ENCODE measurements at places on chromosomes 7 and 10. TPM values are rescaled to one million over a fixed set of nuclear protein-coding genes. Genes with fewer than 3 reads are reported as not detected.

DNA sequence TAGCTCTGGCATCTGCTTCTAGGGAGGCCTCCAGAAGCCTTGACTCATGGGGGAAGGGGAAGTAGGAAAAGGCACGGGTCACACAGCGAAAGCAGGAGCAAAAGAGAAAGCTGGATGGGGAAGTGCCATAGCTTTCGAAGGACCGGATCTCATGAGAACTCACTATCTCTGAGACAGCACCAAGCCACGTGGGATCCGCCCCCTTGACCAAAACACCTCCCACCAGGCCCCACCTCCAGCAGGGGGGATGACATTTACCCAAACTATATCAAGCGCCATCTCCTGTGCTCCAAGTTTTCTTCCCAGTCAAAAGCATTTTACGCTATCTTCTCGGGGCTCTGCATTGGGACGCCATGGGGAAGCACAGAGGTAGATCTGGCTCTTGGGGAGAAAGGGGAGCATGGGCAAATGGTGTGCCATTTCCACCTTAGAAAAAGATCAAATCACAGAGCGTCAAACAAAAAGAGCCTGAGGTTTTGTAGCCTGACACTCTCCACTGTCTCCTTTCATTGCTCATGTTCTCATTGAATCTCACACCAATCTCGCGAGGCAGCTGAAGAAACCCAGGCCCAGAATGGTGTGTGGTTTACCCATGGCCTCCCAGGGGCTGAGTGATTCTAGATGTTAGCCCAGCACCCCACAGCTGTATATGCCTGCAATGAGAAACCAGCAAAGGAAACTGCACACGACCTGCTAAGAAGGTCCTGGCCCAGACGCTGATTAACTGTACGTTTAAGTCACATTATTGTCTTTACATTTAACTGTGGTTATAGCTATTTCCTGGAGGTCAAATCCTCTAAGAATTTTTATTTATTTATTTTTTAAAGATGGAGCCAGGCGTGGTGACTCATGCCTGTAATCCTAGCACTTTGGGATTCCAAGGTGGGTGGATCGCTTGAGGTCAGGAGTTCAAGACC is 8.1 kb upstream of the OLAH start:
- H3K4me1 ChIP-seq = no peaks in the 10 kb centered on the region
- DNase-seq = no peak
- no peak overlapping the region for H3K4me3 ChIP-seq
- H3K27ac ChIP-seq = no peak overlapping the region

GRCh38 chr7:116273283-116273917 is 63.1 kb downstream of the TES start:
- peaks cover 56% of the 10 kb centered on the region for H3K4me1 ChIP-seq
- no peak overlapping the region for H3K27ac ChIP-seq
- H3K27me3 ChIP-seq = no peaks in the 10 kb centered on the region
- no peaks in the 10 kb centered on the region for H3K36me3 ChIP-seq
- no peak overlapping the region for H3K4me3 ChIP-seq

GRCh38 chr7:99465421-99465768 is 572 bp downstream of the ATP5MF start:
- peak overlapping the region; percentile 82 for H3K4me3 ChIP-seq
- peak overlapping the region; percentile 74 for H3K27ac ChIP-seq
- no peak for DNase-seq

GRCh38 chr10:71782917-71783490 is 9.7 kb upstream of the VSIR start:
- H3K36me3 ChIP-seq = no peaks in the 10 kb centered on the region
- no peaks in the 10 kb centered on the region for H3K27me3 ChIP-seq
- DNase-seq = no peak
- H3K27ac ChIP-seq = no peak overlapping the region

DNA sequence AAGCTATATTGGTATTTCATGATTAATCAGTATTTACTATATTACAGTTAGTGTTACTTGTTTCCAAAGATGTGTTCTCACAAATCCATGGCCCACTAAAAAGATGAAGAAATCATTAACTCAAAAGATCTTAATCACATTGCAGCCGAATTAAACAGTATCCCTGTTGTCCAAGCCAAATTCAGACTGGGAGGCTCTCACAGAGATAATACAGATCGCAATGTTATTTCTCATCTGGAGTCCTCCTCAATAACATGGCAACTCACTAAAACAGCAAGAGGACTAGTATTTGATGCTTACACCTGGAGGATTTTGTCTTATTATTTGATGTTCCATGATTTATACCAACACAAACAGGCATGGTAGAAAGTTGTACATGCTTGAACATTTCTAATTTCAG is 23.4 kb downstream of the CYP51A1 start:
- H3K36me3 ChIP-seq = peaks cover 17% of the 10 kb centered on the region
- H3K27me3 ChIP-seq = no peaks in the 10 kb centered on the region
- DNase-seq = no peak

GRCh38 chr7:4760952-4761351 is 14.5 kb upstream of the AP5Z1 start:
- H3K27ac ChIP-seq = no peak overlapping the region

Gene PALD1
- total RNA-seq = 19.5 TPM

All from thoracic aorta (tissue), 2 donors.